ENCODE measurements at places on chromosomes 2 and 18.

- peak; percentile 86 for DNase-seq
Observed at GRCh38 chr2:186891185-186891621, 42.2 kb upstream of the ZSWIM2 start.

- no peak for DNase-seq
Observed at GRCh38 chr2:10089565-10090190, 9.5 kb upstream of the CYS1 start.

GRCh38 chr2:219446101-219446504 is 11.5 kb downstream of the SPEG start:
- no peak for DNase-seq

GRCh38 chr2:238431456-238431855 is 4.7 kb downstream of the ASB1 start:
- DNase-seq: no peak

DNA sequence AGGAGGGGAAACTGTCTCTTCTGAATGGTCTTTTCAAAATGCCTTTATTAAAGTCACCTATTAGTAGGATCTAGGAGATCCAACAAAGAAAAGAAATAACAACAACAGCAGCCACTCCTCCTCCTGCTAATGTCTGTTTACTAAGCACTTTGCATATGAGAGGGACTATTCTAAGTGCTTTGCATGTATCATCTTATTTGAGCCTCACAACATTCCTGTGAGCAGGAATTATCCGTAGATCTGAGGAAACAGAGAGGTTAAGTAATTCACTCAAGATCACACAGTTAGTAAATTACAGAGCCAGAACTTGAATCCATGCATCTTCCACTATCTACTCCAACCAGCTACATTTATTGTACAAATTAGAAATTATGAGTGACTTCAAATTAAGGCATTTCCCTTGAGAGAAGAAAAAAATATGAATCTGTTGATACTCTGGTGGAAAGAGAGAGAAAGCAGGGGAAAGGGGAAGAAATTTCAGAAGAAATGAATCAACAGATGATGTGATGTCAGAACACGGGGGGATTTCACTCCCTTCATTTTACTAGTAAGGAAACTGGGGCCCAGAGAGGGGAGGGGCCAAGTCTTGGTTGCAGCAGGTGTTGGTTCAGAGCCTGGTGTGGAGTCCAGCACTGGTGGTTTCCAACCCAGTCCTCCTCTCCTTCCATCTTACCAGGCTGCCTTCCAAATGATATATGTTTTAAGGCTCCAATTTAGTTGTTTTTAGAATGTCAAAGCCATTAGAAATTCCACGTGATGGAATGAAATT is 49.7 kb downstream of the TSN start:
- DNase-seq: no peak

- DNase-seq: peak; percentile 35
Observed at GRCh38 chr2:175251425-175252041, 70.0 kb upstream of the ATP5MC3 start.

- DNase-seq: no peak
Observed at GRCh38 chr2:127048969-127049897, 57.7 kb downstream of the BIN1 start.

DNA sequence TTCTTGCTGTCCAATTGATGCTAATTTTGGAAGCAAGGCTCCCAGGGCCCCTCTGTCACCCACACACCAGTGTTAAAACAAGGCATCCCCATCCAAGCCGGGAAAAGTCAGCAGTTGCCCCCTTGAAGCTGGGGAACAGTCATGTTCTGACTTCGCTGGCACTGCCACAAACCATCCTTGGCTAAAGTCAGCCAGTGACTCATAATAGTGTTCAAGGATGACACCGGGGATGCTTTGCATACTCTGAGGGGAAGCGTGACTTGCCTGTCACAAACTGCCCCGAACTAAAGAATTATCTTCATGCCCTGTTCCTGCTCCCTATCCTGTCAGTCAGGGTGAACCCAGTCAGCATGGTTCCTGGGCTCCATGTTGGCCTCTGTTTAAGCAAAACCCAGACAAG is 37.0 kb downstream of the TGFA start:
- DNase-seq: no peak

DNA sequence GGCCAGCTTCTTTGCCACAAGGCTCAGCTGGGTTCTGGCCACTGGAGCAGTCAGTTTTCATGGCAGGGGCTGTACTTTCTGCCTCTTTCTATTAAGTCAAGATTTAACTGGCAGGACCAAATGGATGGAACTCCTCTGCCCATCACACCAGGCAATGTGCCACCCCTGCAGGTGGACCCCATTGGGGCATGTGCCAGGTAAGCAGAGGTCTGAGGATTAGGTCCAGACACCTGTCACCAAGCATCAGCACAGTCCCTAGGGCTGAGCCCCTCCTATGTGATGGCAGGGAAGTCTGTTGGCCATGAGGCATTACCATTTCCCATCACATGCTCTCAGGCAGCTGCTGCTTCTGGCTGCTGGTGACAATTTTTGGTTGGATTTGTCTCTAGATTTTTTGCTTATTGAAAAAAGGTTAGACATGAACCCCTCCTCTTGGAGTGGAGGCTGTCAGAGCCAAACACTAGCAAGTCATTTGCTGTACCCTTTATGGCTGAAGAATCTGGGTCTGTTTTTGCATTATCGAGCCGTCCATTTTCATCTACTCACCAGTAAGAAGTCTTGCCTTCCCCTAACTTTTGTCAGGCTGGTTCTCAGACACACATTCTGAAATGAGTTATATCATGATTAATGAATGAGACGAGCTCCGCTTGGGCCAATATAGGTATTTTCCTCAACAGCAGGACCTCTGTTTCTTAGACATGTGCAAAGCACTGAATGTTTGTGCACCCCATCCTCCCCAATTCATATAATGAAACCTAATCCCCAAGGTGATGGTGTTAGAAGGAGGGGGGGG is 328.0 kb downstream of the TSN start:
- DNase-seq: peak; percentile 39

DNA sequence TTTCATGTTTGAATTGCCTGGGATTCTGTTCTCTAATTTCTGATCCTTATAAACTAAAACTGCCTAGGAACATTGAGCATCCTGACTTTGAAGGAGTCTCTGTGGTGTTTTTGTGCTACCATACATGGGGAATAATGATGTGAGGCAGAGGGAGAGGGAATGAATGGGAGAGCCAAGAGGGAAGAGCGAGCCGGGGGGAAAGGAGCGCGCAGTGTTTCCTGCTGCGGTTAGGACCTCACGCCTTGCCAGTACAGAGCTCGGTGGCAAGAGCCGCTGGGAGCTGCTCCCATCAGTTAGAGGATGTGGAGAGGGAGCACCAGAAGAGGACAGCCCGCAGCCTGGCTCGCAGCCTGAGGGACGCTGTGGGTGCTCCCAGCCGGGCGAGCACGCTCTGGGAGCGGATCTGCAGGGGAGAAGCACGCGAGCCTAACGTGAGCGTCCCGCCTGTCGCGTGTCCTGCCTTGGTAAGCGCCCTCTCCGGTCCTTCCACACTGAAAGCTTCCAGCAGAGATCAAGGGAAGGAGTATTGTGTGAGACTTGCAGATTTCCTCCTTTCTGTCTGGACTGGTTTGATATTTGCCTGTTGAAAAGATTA is 114.7 kb downstream of the FAM210A start:
- DNase-seq: peak; percentile 74

GRCh38 chr2:98605076-98605475 is 3.2 kb downstream of the COA5 start:
- DNase-seq: no peak

DNA sequence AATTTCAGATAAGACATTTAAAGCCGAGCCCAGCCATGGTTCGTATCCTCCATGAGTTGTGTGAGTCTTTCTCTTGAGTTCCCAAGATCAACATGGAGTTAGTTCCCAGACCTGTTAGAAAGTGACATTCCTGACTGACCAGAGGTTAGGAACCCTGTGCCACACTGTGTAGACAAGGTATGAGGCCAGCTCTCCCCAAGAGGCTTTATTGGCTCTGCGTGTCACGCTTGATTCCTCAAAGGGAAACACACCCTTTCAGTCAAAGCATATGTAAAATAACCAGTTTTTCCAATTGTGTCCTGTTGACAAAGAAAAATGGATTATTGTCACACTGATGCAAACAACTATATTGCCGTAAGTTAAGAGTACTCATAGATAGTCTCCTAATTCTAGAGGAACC is 1.2 kb downstream of the SULT1C3 start:
- DNase-seq: no peak

DNA sequence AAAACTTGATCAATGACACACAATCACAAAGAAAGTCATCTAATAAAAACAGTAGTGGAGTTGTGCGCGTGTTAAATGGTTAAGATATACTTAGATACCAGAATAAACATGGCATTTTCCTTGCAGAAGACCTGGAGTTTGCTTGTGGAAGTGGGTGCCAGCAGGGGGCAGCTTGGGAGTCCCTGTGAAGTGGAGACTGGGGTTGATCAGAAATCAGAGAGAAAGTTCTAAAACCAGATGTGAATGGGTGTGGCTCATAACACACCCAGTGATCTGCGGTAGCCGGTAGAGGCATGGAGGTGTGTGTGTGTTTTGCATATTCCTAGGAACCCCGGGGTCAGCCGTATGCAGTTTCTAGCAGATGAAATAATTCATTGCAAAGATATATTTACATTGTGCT is 300.1 kb upstream of the TRIB2 start:
- DNase-seq: peak; percentile 36
